Tibial nerve (tissue), 4 donors: ENCODE measurements at places on chromosomes 6 and 20.

GRCh38 chr20:54004445-54004844 is 65.9 kb downstream of the BCAS1 start:
- no peak overlapping the region for H3K27ac ChIP-seq
- no peak for DNase-seq
- H3K4me3 ChIP-seq = no peak overlapping the region
- no peaks in the 10 kb centered on the region for H3K36me3 ChIP-seq
- H3K4me1 ChIP-seq = no peaks in the 10 kb centered on the region
- H3K27me3 ChIP-seq = no peaks in the 10 kb centered on the region

DNA sequence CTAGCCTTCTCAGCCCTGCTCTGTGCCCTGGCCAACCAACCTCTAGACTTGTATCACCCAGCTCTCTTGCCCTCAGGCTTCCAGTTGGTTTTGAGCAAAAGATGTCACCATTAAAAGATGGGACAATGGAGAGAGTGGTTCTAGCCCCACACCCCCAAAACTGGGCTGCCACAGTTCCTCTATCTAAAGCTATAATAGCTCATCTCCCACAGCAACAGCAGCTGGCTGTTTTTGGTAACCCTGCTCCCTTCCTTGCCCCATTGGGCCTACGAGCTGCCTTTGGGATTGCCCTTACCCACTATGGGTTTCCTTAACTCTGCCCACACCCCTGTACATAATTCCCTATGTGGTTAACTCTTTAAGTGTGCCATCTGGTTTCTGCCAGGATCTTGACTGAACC is 7.6 kb upstream of the SRSF3 start:
- H3K27me3 ChIP-seq = no peaks in the 10 kb centered on the region
- no peak overlapping the region for H3K4me3 ChIP-seq
- no peaks in the 10 kb centered on the region for H3K4me1 ChIP-seq
- no peak overlapping the region for H3K27ac ChIP-seq
- no peak for DNase-seq

GRCh38 chr6:35600659-35601125 is 88.0 kb upstream of the TULP1 start:
- peaks cover 77% of the 10 kb centered on the region for H3K4me1 ChIP-seq
- DNase-seq = no peak
- peak overlapping the region; percentile 96 for H3K27ac ChIP-seq
- H3K27me3 ChIP-seq = no peaks in the 10 kb centered on the region
- no peaks in the 10 kb centered on the region for H3K36me3 ChIP-seq

DNA sequence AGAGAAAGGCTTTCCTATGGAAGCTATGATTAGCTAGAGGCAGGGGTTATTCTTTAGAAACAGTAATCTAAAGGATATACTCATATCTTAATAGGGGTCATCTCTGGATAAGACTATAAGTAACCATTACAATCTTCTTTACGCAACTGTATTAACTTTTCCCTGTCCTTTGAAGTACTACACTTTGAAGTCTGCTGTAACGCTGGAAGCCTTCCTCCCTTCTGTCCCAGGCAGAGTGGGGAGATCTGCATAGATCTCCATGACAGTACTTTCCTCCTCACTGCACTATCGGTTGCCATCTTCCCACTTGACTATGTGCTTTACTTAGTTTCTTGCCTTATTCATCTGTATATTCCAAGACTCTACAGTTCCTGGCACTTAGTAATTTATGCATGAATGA is 20.1 kb downstream of the SLC35B3 start:
- no peak overlapping the region for H3K4me3 ChIP-seq
- DNase-seq = no peak
- no peaks in the 10 kb centered on the region for H3K4me1 ChIP-seq
- no peak overlapping the region for H3K27ac ChIP-seq
- no peaks in the 10 kb centered on the region for H3K36me3 ChIP-seq

GRCh38 chr20:46034039-46034438 is 5.0 kb downstream of the SLC12A5 start:
- no peak for DNase-seq
- H3K4me3 ChIP-seq = no peak overlapping the region
- H3K36me3 ChIP-seq = no peaks in the 10 kb centered on the region
- H3K27me3 ChIP-seq = peaks cover 60% of the 10 kb centered on the region
- no peak overlapping the region for H3K27ac ChIP-seq
- H3K4me1 ChIP-seq = peaks cover 16% of the 10 kb centered on the region

DNA sequence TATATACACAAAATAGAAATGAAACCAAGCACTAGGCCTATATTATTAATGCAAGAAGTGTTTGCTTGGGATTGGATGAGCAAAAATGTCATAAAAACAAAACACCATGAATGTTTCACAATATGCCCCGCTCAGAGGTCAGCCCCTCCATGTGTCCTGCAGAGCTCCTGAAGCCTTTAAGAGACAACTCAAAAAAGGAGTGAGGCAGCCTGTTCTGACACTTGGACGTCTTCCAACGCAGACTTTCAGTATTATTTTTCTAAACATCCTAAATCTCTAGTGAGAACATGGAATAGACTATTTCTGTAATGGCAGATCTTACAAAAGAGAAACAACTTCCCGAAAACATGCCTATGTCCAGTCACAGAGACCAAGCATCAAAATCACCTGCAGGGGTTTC is 322.6 kb downstream of the PRKN start:
- H3K27ac ChIP-seq = no peak overlapping the region
- no peaks in the 10 kb centered on the region for H3K27me3 ChIP-seq
- H3K4me1 ChIP-seq = no peaks in the 10 kb centered on the region
- no peak overlapping the region for H3K4me3 ChIP-seq
- H3K36me3 ChIP-seq = no peaks in the 10 kb centered on the region

- H3K27ac ChIP-seq = no peak overlapping the region
- H3K4me1 ChIP-seq = no peaks in the 10 kb centered on the region
- no peaks in the 10 kb centered on the region for H3K36me3 ChIP-seq
- H3K4me3 ChIP-seq = no peak overlapping the region
- no peaks in the 10 kb centered on the region for H3K27me3 ChIP-seq
These were observed 55.6 kb downstream of the ZNF292 start for GRCh38 chr6:87210979-87211378.

GRCh38 chr20:64065974-64066343 is 3.0 kb downstream of the TCEA2 start:
- H3K4me1 ChIP-seq = peaks cover 15% of the 10 kb centered on the region
- no peaks in the 10 kb centered on the region for H3K27me3 ChIP-seq
- no peak for DNase-seq

DNA sequence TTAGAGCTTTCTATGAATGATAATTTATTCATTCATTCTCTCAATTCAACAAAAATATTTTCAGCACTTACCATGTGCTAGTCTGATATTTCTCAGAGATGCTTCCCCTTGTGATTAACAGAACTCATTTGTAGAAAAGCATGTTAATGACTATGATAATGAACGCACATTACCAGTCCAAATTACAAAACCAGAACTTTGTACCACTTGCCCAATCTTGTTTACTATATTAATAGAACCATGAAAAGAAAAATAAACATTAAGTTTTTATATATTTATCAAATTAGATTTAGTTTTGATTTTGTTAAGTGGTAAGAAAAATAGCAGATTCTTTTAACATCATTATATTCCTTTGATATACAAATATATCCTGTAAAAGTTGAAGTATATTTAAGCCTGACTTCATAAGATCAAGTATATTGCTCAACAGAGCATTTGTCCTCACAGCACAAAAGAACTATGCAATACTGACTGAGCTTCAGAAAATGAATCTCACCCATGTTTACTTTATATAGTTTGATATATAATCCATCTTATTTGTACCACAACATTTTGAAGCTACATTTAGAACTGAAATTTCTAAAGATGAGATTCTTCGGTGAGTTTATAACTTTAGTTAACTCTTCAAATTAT is 48.9 kb downstream of the TMEM244 start:
- H3K4me1 ChIP-seq = no peaks in the 10 kb centered on the region
- no peak overlapping the region for H3K27ac ChIP-seq
- H3K36me3 ChIP-seq = no peaks in the 10 kb centered on the region
- DNase-seq = no peak

DNA sequence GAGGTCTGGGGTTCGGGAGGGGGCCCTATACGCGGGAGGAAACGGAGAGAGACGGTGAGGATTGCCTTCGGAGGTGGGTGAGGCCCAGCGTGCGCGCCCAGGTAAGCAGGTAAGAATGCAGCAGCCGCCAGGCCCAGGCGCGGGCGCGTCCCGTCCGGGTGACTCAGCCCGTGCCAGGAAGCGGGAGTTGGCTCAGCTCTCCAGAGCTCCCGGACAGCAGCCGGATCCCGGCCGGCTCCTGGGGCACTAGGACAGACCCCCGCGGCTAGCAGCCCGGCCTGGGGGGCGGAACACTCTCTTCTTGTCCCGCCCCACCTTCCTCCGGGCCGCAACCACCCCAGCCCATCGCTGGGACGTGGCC is 1.5 kb upstream of the MDFI start:
- no peak for DNase-seq
- H3K4me3 ChIP-seq = no peak overlapping the region
- H3K27me3 ChIP-seq = peaks cover 44% of the 10 kb centered on the region
- H3K36me3 ChIP-seq = no peaks in the 10 kb centered on the region

GRCh38 chr6:64672131-64672530 is 1034.9 kb downstream of the EYS start:
- DNase-seq = no peak
- no peak overlapping the region for H3K4me3 ChIP-seq
- H3K36me3 ChIP-seq = no peaks in the 10 kb centered on the region
- H3K27ac ChIP-seq = no peak overlapping the region

DNA sequence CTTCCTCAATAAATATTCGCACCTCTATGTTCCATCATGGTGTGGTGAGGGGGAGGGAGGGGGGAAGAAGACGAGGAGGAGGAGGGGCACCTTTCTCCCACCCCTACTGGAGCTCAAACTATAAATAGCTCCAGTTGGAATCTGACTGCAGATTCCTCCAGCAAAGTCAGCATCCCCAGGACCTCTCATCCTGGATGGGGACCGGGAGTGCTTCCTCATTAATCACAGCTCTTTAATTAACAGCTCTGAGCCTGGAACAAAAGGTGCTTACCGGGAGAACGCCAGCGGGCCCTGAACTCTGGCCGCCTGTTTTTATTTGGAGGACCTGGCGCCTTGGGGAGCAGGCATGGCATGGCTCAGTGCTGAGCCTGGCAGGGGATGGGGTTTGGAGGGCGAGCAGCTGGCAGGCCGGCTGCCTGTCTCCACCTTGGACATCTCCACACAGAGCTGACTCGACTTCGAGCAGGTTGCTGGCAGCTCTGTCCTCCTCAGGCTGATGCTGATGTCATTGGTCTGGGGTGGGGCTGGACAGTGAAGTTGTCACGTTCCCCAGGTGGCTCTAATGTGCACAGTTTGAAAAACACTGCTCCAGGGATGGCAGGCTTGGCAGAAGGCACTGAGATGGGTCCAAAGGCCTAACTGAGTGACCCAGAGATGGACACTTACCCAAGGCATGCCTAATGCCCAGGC is 180.4 kb downstream of the DHX35 start:
- no peak for DNase-seq
- H3K4me3 ChIP-seq = no peak overlapping the region
- no peaks in the 10 kb centered on the region for H3K27me3 ChIP-seq
- H3K36me3 ChIP-seq = no peaks in the 10 kb centered on the region
- no peak overlapping the region for H3K27ac ChIP-seq

DNA sequence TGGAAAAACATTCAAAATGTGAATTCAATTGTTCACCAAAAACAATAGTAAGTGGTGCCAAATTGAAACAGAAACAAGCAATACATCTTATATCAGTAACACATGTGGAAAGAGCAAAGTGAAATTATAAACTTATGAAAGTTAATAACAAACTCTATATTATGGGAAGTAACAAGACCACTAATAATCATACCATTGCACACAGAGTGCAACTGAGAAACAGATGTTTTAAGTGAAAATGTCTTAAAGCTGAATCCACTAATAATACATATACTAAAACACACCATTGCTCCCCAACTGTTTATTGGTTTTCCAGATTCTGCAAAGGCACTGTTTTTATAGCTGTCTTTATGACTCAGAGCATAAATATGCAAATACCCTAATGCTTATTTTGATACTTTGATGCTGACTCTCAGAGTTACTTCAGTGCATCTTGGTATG is 292.3 kb downstream of the RFPL4B start:
- no peaks in the 10 kb centered on the region for H3K4me1 ChIP-seq
- no peaks in the 10 kb centered on the region for H3K36me3 ChIP-seq
- no peak overlapping the region for H3K4me3 ChIP-seq
- no peak overlapping the region for H3K27ac ChIP-seq
- DNase-seq = no peak

DNA sequence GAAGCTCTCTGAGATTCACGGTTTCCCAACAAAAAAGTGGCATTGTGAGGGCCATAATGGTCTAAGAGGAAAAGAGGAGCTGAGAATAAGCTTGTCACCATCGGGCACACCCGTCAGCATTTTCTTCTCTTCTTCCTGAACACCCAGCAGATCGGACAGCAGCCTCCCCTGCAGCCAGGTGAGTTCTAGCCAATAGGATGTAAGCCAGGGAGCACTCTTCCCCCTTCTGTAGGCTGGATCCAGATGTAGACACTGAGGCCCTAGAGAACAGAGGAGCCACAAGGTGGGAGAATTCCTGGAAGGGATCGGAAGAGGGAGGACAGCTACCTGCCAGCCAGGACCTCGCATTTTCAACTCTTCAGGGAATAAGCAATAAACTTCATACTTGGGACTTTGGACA is 228.0 kb downstream of the SYNDIG1 start:
- no peaks in the 10 kb centered on the region for H3K4me1 ChIP-seq
- no peaks in the 10 kb centered on the region for H3K36me3 ChIP-seq
- H3K27ac ChIP-seq = no peak overlapping the region

- H3K36me3 ChIP-seq = no peaks in the 10 kb centered on the region
- no peaks in the 10 kb centered on the region for H3K4me1 ChIP-seq
- H3K27ac ChIP-seq = no peak overlapping the region
- no peak overlapping the region for H3K4me3 ChIP-seq
- no peak for DNase-seq
These were observed 10.4 kb downstream of the SCML4 start for GRCh38 chr6:107813555-107814194.

GRCh38 chr6:93792746-93793145 is 373.4 kb upstream of the EPHA7 start:
- no peaks in the 10 kb centered on the region for H3K4me1 ChIP-seq
- H3K36me3 ChIP-seq = no peaks in the 10 kb centered on the region
- no peak overlapping the region for H3K4me3 ChIP-seq
- no peaks in the 10 kb centered on the region for H3K27me3 ChIP-seq
- H3K27ac ChIP-seq = no peak overlapping the region
